ENCODE measurements at places on chromosomes 2 and 18. TPM values are rescaled to one million over a fixed set of nuclear protein-coding genes. Genes with fewer than 3 reads are reported as not detected.

ANO7 gene
- 0.41 TPM for total RNA-seq

DNA sequence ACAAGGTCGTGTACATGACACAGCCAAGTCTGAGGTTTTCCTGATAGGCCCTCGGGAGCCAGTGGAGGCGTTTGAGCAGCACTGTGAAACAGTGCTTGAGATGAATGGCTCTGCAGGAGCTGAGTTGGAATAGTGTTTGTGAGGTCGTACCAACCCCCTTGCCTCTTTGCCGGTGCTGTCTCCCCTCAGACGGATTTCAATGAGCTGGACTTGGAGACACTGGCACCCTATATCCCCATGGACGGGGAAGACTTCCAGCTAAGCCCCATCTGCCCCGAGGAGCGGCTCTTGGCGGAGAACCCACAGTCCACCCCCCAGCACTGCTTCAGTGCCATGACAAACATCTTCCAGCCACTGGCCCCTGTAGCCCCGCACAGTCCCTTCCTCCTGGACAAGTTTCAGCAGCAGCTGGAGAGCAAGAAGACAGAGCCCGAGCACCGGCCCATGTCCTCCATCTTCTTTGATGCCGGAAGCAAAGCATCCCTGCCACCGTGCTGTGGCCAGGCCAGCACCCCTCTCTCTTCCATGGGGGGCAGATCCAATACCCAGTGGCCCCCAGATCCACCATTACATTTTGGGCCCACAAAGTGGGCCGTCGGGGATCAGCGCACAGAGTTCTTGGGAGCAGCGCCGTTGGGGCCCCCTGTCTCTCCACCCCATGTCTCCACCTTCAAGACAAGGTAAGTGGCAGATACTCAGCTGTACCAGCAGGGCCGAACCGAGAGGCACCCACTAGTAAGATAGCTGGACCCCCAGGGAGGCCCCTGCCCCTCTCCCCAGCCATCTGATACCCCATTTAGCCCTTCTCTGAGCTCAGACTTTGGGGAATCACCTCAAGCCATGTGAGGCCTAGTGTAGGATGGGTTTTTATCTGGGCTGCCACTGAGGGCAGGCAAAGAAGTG is 83.1 kb downstream of the EPAS1 start:
- H3K27ac ChIP-seq = no peak overlapping the region
- no peaks in the 10 kb centered on the region for H3K36me3 ChIP-seq
- DNase-seq = no peak
- H3K27me3 ChIP-seq = no peaks in the 10 kb centered on the region
- H3K4me3 ChIP-seq = no peak overlapping the region
- H3K4me1 ChIP-seq = no peaks in the 10 kb centered on the region

DNA sequence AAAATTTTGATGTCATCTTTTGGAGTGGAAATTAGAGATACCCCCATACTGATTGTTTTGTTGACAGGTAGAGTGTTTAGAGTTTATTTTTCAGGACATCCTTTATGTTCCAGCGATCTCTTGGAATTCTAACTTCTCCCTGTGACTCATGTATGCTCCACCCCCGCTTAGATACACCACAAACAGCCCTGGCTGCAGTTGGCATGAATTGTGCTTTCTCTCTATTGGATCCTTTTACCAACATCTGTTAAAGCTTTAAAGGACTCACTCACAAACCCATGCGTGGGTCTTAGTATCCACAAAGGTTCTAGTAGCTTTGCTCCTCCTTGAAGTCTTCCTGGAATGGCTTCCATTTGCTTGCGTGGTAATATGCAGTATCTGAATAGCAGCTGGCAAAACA is 409.5 kb upstream of the POU3F3 start:
- no peaks in the 10 kb centered on the region for H3K36me3 ChIP-seq
- no peaks in the 10 kb centered on the region for H3K4me1 ChIP-seq
- H3K27me3 ChIP-seq = no peaks in the 10 kb centered on the region

ANKRD53 gene
- 0.68 TPM for total RNA-seq

CMPK2 gene
- 1.8 TPM for total RNA-seq

PRKAG3 gene
- not detected for total RNA-seq

GRCh38 chr2:72263043-72263775 is 115.5 kb upstream of the CYP26B1 start:
- H3K4me3 ChIP-seq = no peak overlapping the region
- H3K4me1 ChIP-seq = peaks cover 13% of the 10 kb centered on the region

GRCh38 chr18:55477860-55478581 is 110.0 kb downstream of the TCF4 start:
- no peak for DNase-seq
- peaks cover 6% of the 10 kb centered on the region for H3K4me1 ChIP-seq
- no peaks in the 10 kb centered on the region for H3K27me3 ChIP-seq
- peak overlapping the region; percentile 48 for H3K4me3 ChIP-seq
- H3K36me3 ChIP-seq = no peaks in the 10 kb centered on the region

- no peaks in the 10 kb centered on the region for H3K27me3 ChIP-seq
- no peak for DNase-seq
- no peaks in the 10 kb centered on the region for H3K36me3 ChIP-seq
- H3K27ac ChIP-seq = no peak overlapping the region
- H3K4me1 ChIP-seq = peaks cover 5% of the 10 kb centered on the region
- H3K4me3 ChIP-seq = no peak overlapping the region
Measured at GRCh38 chr2:25614711-25615110, 58.7 kb downstream of the DTNB start.

DNA sequence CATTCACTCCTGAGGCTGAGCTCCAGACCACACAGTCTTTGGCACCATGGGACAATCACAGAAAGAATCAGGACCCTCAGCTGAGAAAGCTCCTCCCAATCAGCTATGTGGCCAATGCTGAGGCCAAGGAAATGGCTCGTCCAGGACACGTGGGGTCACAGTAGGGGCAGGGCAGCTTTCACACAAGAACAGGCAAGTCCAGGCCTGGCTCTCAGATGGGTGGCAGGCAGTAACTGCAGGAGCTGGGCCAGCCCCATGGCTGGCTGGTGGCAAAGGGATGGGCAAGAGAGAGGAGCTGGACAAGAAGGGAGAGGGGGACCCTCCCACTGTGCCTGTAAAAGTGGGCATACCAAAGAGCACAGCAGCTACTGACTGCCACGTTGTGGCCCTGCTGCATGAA is 12.2 kb upstream of the EDAR start:
- no peak overlapping the region for H3K27ac ChIP-seq
- no peak overlapping the region for H3K4me3 ChIP-seq
- no peaks in the 10 kb centered on the region for H3K36me3 ChIP-seq
- no peaks in the 10 kb centered on the region for H3K4me1 ChIP-seq

DNA sequence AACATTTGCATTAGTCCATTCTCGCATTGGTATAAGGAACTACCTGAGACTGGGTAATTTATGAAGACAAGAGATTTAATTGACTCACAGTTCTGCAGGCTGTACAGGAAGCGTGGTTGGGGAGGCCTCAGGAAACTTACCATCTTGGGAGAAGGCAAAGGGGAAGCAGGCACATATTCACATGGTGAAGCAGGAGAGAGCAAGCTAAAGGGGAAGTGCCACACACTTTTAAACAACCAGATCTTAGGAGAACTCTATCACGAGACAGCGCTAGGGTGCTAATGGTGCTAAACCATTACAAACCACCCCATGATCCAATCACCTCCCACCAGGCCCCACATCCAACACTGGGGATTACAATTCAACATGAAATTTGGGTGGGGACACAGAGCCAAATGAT is 201.7 kb upstream of the MGAT5 start:
- no peaks in the 10 kb centered on the region for H3K4me1 ChIP-seq
- no peaks in the 10 kb centered on the region for H3K36me3 ChIP-seq
- H3K27me3 ChIP-seq = no peaks in the 10 kb centered on the region
- no peak overlapping the region for H3K27ac ChIP-seq

GAREM2 gene
- 2.5 TPM for total RNA-seq

GRCh38 chr18:7177116-7177744 is 53.7 kb upstream of the LRRC30 start:
- no peaks in the 10 kb centered on the region for H3K4me1 ChIP-seq
- DNase-seq = peak; percentile 74
- no peaks in the 10 kb centered on the region for H3K36me3 ChIP-seq

NAT8 gene
- total RNA-seq = not detected

ALKAL2 gene
- 7.2 TPM for total RNA-seq

GRCh38 chr18:74382481-74383017 is 66.9 kb downstream of the C18orf63 start:
- H3K27me3 ChIP-seq = no peaks in the 10 kb centered on the region
- no peak for DNase-seq
- no peaks in the 10 kb centered on the region for H3K36me3 ChIP-seq
- H3K4me3 ChIP-seq = no peak overlapping the region
- no peaks in the 10 kb centered on the region for H3K4me1 ChIP-seq

SERPINB4 gene
- not detected for total RNA-seq

DNA sequence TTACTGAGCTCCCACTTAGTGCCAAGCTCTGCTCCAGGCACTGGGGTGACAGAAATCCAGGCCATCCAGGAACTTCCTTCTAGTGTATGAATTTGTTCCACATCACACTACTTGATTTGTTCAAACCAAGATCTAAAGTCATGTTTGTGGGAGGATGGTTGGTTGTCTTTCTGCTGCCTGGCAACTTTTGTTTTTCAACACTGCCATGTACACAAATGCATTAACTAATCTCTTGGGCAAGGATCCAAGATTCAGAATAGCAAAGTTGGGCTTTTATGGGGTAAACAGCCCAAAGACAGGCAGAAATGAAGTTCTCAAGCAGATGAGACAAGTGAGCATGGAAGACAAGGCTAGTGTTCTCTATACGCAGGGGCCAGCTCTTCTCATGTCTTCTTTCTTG is 53.4 kb upstream of the PROKR1 start:
- H3K36me3 ChIP-seq = no peaks in the 10 kb centered on the region
- H3K4me3 ChIP-seq = no peak overlapping the region
- DNase-seq = no peak
- no peaks in the 10 kb centered on the region for H3K4me1 ChIP-seq
- no peaks in the 10 kb centered on the region for H3K27me3 ChIP-seq

DNA sequence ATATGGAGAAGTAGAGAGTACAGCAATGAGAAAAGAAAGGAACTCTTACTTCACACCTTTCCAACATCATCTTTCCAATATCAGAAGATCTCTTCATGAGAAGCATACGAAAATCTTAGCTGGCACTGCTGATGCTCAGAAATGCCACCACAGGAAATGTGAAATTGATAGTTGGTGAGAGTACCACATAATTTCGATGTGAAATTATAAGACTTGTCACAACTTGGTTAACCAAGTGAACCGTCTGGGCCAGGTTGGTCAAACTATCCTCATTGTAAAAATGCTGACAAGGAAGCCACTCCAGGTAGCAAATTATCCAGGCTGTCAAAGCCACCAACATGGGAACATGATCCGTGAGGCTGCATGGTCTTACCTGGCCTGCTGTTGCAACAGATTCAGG is 66.5 kb downstream of the EPG5 start:
- no peak overlapping the region for H3K4me3 ChIP-seq
- H3K36me3 ChIP-seq = peaks cover 21% of the 10 kb centered on the region
- no peaks in the 10 kb centered on the region for H3K27me3 ChIP-seq
- no peaks in the 10 kb centered on the region for H3K4me1 ChIP-seq
- DNase-seq = no peak

GRCh38 chr2:150485114-150485870 is 2.2 kb downstream of the RND3 start:
- peak overlapping the region; percentile 81 for H3K4me3 ChIP-seq
- H3K27ac ChIP-seq = peak overlapping the region; percentile 96
- no peaks in the 10 kb centered on the region for H3K36me3 ChIP-seq
- H3K4me1 ChIP-seq = no peaks in the 10 kb centered on the region
- no peaks in the 10 kb centered on the region for H3K27me3 ChIP-seq
- peak; percentile 92 for DNase-seq

DNA sequence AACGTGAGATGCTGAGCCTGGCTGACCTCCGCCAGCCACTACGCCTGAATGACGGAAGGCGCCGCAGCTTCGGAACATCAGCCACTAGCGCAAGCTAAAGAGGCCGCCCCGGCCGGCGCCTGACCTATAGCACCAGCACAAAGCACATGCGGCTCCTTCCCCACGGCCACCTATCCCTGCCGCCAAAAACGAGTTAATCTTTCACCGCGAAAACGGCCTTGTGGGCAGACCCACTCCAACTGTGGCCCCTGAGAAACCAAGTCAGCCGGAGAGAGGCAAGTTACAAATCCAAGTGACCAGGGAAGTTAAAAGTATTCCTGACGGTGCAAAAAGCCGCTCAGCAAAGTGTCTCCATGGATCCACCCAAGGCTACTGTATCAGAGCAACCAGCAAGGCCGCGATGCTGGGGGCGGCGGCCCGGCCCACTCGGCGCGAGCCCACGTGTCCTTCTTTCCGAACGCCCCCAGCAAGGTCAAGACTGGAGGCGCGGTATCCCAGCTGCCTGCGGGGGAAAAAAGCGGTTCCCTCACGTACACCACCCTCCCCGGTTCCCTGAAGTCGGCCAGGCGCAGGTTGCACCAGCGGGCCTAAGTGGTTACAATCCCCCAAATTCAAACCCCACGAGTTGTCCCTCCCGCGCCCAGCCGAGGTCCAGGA is 575 bp downstream of the HSPD1 start:
- DNase-seq = peak; percentile 85
- H3K27ac ChIP-seq = peak overlapping the region; percentile 96
- peak overlapping the region; percentile 76 for H3K4me3 ChIP-seq
- no peaks in the 10 kb centered on the region for H3K27me3 ChIP-seq
- peaks cover 13% of the 10 kb centered on the region for H3K36me3 ChIP-seq

DNA sequence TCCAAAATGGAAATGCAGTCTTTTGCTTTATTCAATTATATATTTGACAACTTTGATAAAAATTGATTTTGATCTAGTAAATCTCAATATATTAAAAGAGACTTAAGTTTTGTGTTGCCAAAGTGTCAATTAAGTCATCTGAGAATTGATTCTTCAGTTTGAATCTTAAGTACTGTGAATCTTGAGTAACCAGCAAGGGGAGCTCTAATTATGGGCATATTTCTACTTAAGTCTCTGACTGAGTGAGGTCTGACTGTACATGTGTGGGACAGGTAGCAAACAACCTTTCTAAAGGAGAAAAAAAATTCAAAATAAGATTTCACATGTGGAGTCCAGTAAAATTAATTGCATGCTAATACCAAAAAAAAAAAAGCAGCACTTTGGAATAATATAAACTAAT is 503.7 kb upstream of the SLC8A1 start:
- no peak overlapping the region for H3K4me3 ChIP-seq
- H3K4me1 ChIP-seq = no peaks in the 10 kb centered on the region
- H3K36me3 ChIP-seq = no peaks in the 10 kb centered on the region
- no peaks in the 10 kb centered on the region for H3K27me3 ChIP-seq
- H3K27ac ChIP-seq = no peak overlapping the region
- DNase-seq = no peak

GRCh38 chr2:206232287-206233035 is 42.0 kb upstream of the ZDBF2 start:
- no peak overlapping the region for H3K4me3 ChIP-seq
- no peaks in the 10 kb centered on the region for H3K4me1 ChIP-seq
- H3K27ac ChIP-seq = no peak overlapping the region
- H3K27me3 ChIP-seq = no peaks in the 10 kb centered on the region
- DNase-seq = no peak
- no peaks in the 10 kb centered on the region for H3K36me3 ChIP-seq

- H3K27ac ChIP-seq = no peak overlapping the region
- DNase-seq = no peak
- H3K36me3 ChIP-seq = no peaks in the 10 kb centered on the region
- no peak overlapping the region for H3K4me3 ChIP-seq
Measured at GRCh38 chr2:209761566-209761965, 10.1 kb upstream of the UNC80 start.

Data from sigmoid colon (tissue), 7 donors.